ENCODE measurements at places on chromosomes 3 and 15. TPM values are rescaled to one million over a fixed set of nuclear protein-coding genes. Genes with fewer than 3 reads are reported as not detected.

GRCh38 chr3:127488740-127489139, 101.8 kb downstream of the TPRA1 start:
- DNase-seq: no peak

DNA sequence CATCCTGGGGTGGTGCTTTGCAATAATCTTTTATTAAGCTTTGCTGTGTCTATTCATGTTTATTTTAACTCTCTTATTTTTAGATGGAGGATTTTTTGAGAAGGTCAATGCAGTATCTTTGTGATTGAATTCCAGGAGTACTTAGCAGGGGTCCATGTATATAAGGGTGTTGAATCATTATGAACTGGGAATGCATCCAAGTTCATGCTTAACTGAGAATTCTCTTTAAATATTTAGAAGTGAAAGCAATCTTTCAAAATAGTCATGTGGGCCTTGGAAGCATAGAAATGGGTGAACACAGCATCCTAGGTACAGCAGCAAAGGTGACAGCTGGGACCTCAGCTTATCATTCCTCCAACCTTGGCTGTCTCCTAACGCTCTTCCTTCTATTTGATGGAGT, 27.3 kb downstream of the SPTSSB start:
- DNase-seq: no peak

DNA sequence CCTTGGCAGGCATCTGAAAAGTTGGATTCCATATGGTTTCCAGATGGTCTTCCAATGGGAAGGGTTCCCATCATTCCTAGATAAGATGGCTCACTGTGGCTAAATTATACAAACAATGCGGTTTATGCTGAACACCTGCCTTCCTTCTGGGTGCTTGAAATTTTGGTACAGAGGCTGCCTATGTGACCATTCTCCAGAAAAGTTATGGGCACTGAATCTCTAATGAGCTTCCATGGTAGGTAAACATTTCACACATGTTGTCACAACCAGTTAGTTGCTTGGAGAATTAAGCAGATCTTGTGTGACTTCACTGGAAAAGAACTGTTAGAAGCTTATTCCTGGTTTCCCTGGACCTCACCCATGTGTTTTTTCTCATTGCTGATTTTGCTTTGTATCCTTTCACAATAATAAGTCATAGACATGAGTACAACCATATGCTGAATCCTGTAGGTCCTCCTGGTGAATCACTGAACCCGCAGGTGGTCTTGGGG, 30.1 kb downstream of the PLOD2 start:
- no peak for DNase-seq

MYZAP gene
- 3.3 TPM for total RNA-seq
